ENCODE measurements at places on chromosomes 16 and 17.

GRCh38 chr17:34371405-34372100 lies 8.5 kb upstream of the CCL1 start:
- DNase-seq = no peak
- peaks cover 8% of the 10 kb centered on the region for H3K27me3 ChIP-seq
- H3K4me3 ChIP-seq = no peak overlapping the region
- no peak overlapping the region for H3K27ac ChIP-seq
- H3K36me3 ChIP-seq = no peaks in the 10 kb centered on the region

- H3K4me3 ChIP-seq = no peak overlapping the region
- H3K27me3 ChIP-seq = no peaks in the 10 kb centered on the region
- no peak overlapping the region for H3K27ac ChIP-seq
- H3K4me1 ChIP-seq = peaks cover 9% of the 10 kb centered on the region
- DNase-seq = no peak
These were observed 4.8 kb downstream of the ARRB2 start for GRCh38 chr17:4715063-4715744.

DNA sequence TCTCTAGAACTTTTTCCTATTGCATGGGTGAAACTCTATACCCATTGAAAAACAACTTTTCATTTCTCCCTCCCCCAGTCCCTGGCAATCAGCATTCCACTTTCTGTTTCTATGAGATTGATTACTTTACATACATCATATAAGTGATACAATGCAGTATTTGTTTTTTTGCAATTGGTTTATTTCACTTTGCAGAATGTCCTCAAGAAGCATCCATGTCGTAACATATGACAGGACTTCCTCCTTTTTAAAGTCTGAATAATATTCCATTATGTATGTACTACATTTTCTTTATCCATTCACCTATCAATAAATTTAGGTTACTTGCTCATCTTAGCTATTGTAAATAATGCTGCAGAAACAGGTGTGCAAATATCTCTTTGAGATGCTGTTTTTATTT lies 8.8 kb downstream of the IL21R start:
- no peak overlapping the region for H3K27ac ChIP-seq
- no peak for DNase-seq
- H3K4me3 ChIP-seq = no peak overlapping the region
- H3K36me3 ChIP-seq = no peaks in the 10 kb centered on the region
- H3K27me3 ChIP-seq = peaks cover 5% of the 10 kb centered on the region

- H3K4me3 ChIP-seq = no peak overlapping the region
- DNase-seq = peak; percentile 90
- peaks cover 51% of the 10 kb centered on the region for H3K36me3 ChIP-seq
These were observed 8.8 kb downstream of the TAX1BP3 start for GRCh38 chr17:3659541-3660111.

- no peaks in the 10 kb centered on the region for H3K36me3 ChIP-seq
- no peak overlapping the region for H3K27ac ChIP-seq
- no peaks in the 10 kb centered on the region for H3K4me1 ChIP-seq
These were observed 100.2 kb upstream of the SDK2 start for GRCh38 chr17:73744411-73744810.

DNA sequence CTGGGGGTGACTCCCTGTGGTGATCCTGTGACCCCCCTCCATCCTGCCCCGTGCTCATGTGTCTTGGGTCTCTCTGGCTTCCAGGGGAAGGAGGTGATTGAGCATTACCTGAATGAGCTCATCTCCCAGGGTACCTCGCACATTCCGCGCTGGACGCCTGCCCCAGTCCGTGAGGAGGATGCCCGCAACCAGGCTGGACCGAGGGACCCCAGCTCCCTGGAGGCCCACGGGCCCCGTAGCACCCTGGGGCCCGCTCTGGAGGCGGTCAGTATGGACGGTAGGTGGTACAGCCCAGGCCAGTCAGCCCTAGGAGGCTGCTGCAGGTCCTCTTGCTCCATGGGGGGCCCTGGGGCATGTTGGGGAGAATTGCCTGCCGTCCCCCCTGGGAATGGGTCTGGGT lies 33.6 kb downstream of the SEC14L5 start:
- H3K4me1 ChIP-seq = peaks cover 9% of the 10 kb centered on the region
- DNase-seq = no peak
- H3K36me3 ChIP-seq = no peaks in the 10 kb centered on the region
- H3K4me3 ChIP-seq = no peak overlapping the region

GRCh38 chr17:36591434-36592315 lies at the start of gene DHRS11:
DHRS11 (plus strand) TSS chr17:36591879; CDS start chr17:36592010, 131 bp downstream.
- H3K4me1 ChIP-seq = peaks cover 39% of the 10 kb centered on the region
- no peaks in the 10 kb centered on the region for H3K27me3 ChIP-seq
- H3K27ac ChIP-seq = peak within 1 kb of the TSS; percentile 61
- peak within 1 kb of the TSS; percentile 83 for H3K4me3 ChIP-seq

- H3K4me3 ChIP-seq = no peak overlapping the region
These were observed 35.6 kb downstream of the PRKCA start for GRCh38 chr17:66337866-66338485.

DNA sequence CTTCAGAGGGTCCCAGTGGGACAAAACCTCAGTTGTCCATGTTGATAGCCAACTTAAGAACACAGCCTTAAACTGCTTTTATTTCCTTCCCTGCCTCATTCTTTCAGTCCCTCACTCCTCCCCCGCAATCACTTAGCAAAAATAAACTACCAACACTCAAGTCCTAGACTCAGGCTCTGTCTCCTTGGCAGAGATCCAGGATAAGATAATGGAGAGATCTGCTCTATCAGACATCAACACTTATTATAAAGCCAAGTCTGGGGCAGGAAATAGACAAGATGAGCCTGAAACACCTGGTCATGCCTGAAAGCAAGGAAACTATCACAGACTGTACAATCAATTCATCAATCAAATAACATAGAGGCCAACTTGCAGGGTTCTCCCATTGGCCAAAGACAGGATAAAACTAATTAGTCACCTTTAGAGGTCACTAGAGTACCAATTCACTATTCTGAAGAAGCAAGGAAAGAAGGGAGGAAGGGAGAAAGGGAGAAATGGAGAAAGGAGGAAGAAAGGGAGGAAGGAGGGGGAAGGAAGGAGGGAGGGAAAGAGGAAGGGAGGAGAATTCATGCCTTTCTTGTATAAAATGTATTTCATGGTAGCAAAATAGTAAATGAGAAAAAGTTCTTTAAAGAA lies 15.7 kb downstream of the HYDIN start:
- H3K4me3 ChIP-seq = no peak overlapping the region
- H3K27ac ChIP-seq = no peak overlapping the region
- H3K4me1 ChIP-seq = no peaks in the 10 kb centered on the region
- no peaks in the 10 kb centered on the region for H3K27me3 ChIP-seq

DNA sequence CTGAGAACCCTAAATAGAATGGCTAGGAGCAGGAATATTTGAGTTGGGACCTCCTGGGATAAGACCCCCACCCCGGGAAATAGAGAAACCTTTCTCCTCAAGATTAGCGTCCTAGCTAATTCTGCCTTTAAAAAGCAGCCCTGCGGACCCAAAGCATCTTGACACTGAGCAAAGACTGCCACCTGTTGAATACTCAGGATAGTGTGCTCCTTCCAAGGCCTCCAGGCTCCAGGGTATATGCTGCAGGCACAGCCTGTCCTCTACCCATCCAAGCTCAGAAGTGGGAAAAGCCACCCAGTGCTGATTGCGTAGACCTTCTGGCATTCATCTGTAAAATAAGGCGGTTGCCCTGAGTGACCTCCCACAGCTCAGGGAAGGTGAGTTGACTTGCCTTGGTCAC lies 456.2 kb upstream of the DYNLRB2 start:
- no peaks in the 10 kb centered on the region for H3K36me3 ChIP-seq
- no peaks in the 10 kb centered on the region for H3K27me3 ChIP-seq
- peaks cover 10% of the 10 kb centered on the region for H3K4me1 ChIP-seq
- DNase-seq = no peak
- H3K4me3 ChIP-seq = no peak overlapping the region

- peak overlapping the region; percentile 4 for H3K27ac ChIP-seq
- H3K27me3 ChIP-seq = no peaks in the 10 kb centered on the region
- no peak for DNase-seq
- peaks cover 73% of the 10 kb centered on the region for H3K36me3 ChIP-seq
- no peak overlapping the region for H3K4me3 ChIP-seq
These were observed 4.2 kb downstream of the TTC19 start for GRCh38 chr17:16003841-16004240.

DNA sequence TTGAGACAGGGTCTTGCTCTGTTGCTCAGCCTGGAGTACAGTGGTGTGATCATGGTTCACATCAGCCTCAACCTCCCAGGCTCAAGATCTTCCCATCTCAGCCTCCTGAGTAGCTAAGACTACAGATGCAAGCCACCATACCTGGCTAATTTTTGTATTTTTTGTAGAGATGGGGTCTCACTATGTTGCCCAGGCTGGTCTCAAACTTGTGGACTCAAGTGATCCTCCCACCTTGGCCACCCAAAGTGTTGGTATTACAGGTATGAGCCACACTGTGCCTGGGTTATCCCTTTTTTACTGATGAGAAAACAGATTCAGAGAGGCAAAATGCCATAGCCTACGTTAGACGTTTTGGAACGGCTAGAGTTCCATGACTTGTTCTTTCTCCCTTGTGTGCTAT lies 30.1 kb downstream of the SNX29 start:
- H3K4me1 ChIP-seq = peaks cover 13% of the 10 kb centered on the region
- no peak for DNase-seq
- H3K36me3 ChIP-seq = peaks cover 23% of the 10 kb centered on the region
- no peak overlapping the region for H3K4me3 ChIP-seq
- H3K27ac ChIP-seq = no peak overlapping the region

GRCh38 chr16:74633686-74634085 lies 26.8 kb upstream of the GLG1 start:
- H3K27me3 ChIP-seq = no peaks in the 10 kb centered on the region
- no peaks in the 10 kb centered on the region for H3K4me1 ChIP-seq
- peaks cover 86% of the 10 kb centered on the region for H3K36me3 ChIP-seq
- no peak overlapping the region for H3K27ac ChIP-seq
- DNase-seq = no peak
- no peak overlapping the region for H3K4me3 ChIP-seq

GRCh38 chr16:85900027-85900792 lies 1.2 kb downstream of the IRF8 start:
- no peak overlapping the region for H3K27ac ChIP-seq
- H3K36me3 ChIP-seq = no peaks in the 10 kb centered on the region
- H3K4me3 ChIP-seq = peak overlapping the region; percentile 54
- H3K4me1 ChIP-seq = peaks cover 13% of the 10 kb centered on the region
- H3K27me3 ChIP-seq = peaks cover 88% of the 10 kb centered on the region

DNA sequence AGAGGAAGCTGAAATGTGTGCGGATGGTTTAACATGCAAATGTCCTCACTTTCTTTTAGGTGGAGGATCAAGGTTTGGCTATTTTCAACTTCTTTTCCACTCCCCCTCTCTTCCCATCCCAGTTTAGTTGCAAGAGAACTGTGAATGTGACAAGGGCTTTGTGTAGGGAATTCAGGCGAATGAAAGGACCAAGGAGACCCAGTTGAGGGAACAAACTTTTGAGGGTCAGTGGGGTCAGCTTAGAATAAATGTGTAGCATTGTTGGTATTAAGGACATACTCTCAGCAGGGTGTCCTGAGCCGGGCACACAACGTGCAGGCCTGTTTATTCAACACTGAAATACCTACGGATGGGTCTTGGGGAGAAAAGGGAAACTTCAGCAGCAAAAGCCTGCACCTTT lies 346.0 kb downstream of the PMP22 start:
- DNase-seq = no peak
- H3K4me3 ChIP-seq = no peak overlapping the region
- no peaks in the 10 kb centered on the region for H3K27me3 ChIP-seq
- H3K36me3 ChIP-seq = no peaks in the 10 kb centered on the region
- no peaks in the 10 kb centered on the region for H3K4me1 ChIP-seq
- no peak overlapping the region for H3K27ac ChIP-seq

GRCh38 chr17:82058230-82058854 lies 6.6 kb downstream of the GPS1 start:
- H3K4me3 ChIP-seq = no peak overlapping the region
- H3K36me3 ChIP-seq = peaks cover 98% of the 10 kb centered on the region
- DNase-seq = no peak
- H3K27me3 ChIP-seq = no peaks in the 10 kb centered on the region
- no peak overlapping the region for H3K27ac ChIP-seq

DNA sequence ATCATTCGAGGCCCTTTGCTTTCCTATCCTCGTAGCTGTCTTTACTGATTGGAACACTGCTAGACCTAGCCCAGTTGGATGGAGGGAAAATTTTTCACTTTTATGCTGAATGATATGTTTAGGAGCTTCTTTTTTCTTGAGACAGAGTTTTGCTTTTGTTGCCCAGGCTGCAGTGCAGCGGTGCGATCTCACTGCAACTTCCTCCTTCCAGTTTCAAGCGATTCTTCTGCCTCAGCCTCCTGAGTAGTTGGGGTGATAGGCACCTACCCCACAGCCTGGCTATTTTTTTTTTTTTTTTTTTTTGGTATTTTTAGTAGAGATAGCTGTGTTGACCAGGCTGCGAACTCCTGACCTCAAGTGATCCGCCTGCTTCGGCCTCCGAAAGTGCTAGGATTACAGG lies 17.3 kb upstream of the PSMC5 start:
- H3K36me3 ChIP-seq = peaks cover 100% of the 10 kb centered on the region
- no peaks in the 10 kb centered on the region for H3K27me3 ChIP-seq
- H3K27ac ChIP-seq = no peak overlapping the region
- no peak for DNase-seq
- no peaks in the 10 kb centered on the region for H3K4me1 ChIP-seq

- no peak for DNase-seq
- peaks cover 70% of the 10 kb centered on the region for H3K27me3 ChIP-seq
- peaks cover 3% of the 10 kb centered on the region for H3K4me1 ChIP-seq
- H3K27ac ChIP-seq = no peak overlapping the region
- H3K36me3 ChIP-seq = no peaks in the 10 kb centered on the region
- H3K4me3 ChIP-seq = no peak overlapping the region
These were observed 79.6 kb upstream of the LHX1 start for GRCh38 chr17:36857698-36858097.

- no peaks in the 10 kb centered on the region for H3K36me3 ChIP-seq
- no peaks in the 10 kb centered on the region for H3K27me3 ChIP-seq
- H3K4me1 ChIP-seq = no peaks in the 10 kb centered on the region
- H3K27ac ChIP-seq = no peak overlapping the region
- no peak overlapping the region for H3K4me3 ChIP-seq
- DNase-seq = no peak
These were observed 94.0 kb upstream of the WSB1 start for GRCh38 chr17:27199948-27200347.

GRCh38 chr17:42201458-42201772 lies 7.1 kb upstream of the GHDC start:
- H3K27me3 ChIP-seq = no peaks in the 10 kb centered on the region
- H3K4me1 ChIP-seq = no peaks in the 10 kb centered on the region
- H3K4me3 ChIP-seq = no peak overlapping the region
- H3K27ac ChIP-seq = no peak overlapping the region
- DNase-seq = no peak
